ENCODE measurements at places on chromosomes 7 and 10.

GRCh38 chr7:112864380-112864779, 74.2 kb upstream of the TMEM168 start:
- no peak for DNase-seq

DNA sequence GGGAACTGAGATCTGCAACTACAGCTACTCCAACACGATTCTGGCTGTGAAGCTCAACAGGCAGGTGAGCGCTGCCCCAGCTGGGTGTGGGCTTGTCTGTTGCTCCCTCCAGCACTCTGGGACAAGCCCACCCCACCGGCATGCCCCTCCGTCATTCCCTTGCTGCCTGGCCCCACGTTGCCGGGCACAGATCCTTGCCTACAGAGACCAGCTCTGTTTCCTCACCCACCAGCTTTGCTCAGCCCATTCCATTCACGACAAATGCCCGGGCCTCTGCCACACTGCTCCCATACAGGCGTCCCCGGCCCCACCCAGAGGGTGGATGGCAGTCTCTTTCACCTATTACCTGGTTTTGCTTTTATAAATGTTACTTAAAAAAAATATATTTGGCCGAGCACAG, 24.6 kb downstream of the WIPI2 start:
- DNase-seq: no peak

DNA sequence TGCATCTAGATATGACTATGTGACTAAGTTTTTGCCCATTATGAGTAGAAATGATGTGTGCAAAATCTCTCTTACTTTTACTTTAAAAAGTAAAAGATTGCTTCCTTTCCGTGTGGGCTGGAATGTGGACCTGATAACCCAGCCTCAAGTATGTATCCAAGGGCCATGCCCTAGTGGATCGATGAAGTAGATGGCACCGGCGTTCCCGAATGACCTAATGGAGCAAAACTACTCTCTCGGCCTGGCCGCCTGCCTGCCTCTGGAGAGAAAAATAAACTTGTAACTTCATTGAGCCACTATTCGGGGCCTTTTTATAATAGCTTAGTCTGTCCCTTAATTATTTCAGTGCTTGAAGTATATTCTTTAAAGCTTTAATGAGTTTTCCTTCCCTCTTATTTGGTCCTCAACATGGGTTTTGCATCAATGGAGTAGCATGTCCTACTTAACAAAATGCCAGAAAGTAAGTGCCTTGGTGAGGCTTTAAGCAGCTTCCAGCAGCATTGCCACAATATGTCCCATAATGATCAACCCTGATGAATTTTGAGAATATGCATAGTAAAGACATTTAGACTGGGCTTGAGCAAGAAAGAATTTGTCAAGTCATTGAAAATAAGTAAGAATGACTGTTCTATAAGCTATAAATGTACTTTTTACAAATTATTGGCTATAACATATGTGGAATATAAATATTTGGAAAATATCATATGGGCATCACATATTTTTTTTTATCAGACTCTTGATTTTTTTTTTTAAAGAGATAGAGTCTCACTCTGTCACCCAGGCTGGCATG, 61.4 kb downstream of the PLXDC2 start:
- no peak for DNase-seq

- no peak for DNase-seq
Measured at GRCh38 chr10:62047228-62047892, 145.9 kb downstream of the ARID5B start.

DNA sequence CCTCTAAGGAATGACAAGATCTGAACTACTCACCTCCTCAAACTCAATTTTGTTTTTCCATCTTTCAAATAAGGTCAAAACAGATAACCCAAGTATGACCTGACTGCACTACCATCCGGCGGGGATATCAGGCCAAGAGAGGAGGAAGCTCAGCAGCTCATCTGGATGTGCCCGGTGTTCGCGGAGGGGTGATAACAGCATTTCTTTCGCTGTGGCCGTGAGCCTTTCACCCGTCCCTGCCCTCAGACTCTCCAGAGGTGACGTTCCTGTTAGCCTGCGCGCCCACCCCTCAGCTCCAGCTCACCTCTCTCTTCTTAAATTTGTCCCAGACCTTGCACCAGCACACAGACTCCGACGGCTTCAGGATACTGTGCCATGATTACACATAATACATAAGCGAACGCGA, 526 bp downstream of the ZNF248 start:
- DNase-seq: no peak

GRCh38 chr10:116723428-116724281, 18.7 kb downstream of the HSPA12A start:
- no peak for DNase-seq

GRCh38 chr7:90312745-90313144, 8.4 kb downstream of the FAM237B start:
- DNase-seq: peak; percentile 12

DNA sequence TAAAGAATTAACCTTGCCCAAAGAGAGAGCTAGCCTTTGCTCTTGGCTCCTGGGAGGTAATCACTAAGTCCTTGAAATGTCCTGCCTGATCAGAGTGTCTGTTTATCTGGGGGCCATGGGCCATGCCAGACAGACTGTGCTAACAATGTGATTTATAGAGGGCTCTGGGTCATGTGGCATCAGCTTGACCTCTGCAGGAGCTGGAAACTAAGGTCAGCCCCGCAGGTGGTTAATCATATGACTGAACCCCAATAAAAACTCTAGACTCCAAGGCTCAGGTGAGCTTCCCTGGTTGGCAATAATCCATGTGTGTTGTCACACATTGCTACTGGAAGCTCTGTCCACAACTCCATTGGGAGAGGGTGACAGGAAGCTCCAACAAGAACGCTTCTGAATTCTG, 47.5 kb downstream of the NDUFB2 start:
- DNase-seq: no peak

DNA sequence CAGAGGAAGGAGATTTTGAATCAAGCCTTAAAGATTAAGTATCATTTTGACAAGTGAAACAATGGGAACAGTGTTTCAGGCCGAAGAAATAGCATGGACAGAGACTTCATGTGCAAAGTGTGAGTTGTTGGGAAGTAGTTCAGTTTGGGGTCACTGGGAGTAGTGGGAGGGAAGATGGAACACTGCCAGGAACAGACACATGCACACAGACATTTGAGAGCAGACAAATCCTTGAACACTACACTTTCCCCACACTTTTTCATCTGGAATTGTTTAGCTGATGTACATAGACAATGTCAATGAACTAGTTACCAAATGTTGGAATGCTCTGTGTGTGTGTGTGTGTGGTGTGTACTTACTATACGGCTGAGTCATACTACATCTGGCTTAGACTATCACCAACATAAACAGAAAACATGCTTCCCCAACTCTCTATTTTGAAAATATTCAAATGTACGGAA, 52.4 kb upstream of the LRRC17 start:
- DNase-seq: no peak

DNA sequence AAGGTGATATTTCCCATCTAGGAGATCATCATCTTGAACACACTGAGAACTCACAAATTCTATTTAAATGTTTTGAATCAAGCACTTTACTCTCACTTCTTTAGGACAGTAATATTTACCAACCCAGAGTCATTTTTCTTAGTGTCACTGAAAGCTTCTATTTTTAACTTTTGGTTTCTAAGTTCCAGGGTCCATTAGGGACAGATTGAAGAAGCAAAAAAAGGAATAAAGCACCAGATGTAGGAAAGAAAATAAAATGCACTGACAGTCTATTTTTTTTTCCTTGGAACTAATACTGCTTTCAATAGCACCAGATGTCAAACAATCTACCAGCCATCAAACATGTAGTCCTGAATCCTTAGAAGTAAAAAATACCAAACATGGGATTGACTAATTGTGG, 526.7 kb upstream of the LRRN3 start:
- no peak for DNase-seq

DNA sequence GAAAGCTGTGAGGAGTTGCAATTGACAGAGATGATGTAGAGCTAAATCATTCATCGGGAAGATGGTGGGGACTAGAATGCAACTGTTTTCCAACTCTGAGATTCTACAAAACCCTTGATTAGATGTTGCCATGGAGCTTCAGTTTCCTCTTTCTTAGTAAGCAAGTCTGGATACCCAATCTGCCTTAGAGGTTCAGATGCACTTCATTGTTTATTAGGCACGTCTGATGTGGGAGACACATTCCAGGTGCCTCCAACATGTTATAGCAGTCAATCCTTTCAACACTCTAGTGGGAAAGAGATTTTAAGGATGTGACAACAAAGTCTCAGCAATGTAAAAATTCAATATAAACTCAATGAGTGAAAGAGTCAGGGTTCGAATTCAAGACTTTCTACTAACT, 291.3 kb upstream of the PHYHIPL start:
- DNase-seq: no peak

DNA sequence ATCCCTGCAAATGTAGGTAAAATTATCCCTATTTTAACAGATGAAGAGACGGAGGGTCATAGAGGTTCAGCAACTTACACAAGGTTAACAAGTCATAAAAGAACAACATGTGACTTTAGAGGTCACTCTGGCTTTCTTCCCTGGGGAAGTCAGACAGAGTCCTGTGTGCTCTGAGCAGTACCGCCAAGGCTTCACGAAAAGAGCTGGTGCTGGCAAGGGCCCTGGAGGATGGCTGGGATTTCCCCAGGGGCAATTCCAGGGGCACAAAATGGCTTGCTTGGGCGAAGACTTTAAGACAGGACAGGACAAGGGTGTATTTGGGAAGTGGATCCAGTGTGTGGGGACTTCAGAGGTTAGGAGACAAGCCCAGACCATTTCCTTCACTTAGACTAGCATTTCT, 144.1 kb downstream of the PIP4K2A start:
- no peak for DNase-seq

DNA sequence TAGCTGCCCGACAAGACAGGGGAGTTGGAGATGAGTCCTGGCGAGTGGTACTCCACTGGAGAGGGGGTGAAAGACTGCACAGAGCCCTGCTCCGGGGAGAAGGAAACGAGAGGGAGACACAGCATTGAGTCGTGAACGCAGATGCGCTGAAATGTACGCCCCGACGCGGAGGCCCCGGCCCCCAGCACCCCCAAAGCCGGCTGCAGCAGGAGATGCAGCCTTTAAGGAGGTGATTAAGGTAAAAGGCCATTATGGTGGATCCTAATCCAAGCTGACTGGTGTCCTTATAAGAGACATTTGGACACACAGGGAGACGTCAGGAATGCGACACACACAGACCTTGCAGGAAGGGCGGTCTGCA, 166.3 kb upstream of the IMMP2L start:
- DNase-seq: no peak

DNA sequence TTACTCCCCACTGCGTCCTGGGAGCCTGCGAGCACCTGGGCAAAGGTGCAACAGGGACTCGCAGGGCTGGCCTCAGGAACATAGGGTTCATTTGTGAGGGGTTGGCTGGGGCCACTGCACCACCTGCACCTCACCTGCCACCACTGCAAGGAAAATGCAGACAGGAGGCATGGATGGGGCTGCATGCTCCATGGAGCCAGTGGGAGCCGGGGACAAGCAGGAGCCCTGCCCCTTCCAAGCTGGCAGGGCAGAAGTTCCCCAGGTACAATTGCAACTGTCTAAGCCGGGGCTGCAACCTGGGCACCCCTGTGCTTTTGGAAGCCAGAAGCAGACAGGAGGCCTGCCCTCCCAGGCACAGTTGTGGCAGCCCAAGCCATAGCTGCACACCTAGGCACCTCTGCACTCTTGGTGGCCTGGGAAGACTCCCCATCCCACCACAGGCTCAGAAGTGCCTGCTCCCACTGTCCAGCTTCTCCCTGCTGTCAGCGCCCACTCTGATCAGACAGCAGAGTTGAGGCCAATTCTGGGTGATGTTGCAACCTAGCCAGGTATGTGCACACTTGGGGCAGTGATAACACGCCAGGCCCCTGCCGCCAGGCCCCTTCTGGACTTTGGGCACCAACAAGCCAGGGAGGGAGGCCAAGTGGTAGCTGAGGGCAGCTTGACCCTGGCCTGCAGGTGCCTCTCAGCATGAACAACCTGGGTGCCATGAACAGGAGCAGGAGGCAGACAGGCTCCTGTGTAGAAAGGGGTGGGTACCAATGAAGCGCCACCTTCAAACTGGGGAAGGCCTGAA, 58.2 kb downstream of the TMEM106B start:
- DNase-seq: no peak

Data from NCI-H526 (cell line).